ENCODE measurements at places on chromosomes 5 and 9.

DNA sequence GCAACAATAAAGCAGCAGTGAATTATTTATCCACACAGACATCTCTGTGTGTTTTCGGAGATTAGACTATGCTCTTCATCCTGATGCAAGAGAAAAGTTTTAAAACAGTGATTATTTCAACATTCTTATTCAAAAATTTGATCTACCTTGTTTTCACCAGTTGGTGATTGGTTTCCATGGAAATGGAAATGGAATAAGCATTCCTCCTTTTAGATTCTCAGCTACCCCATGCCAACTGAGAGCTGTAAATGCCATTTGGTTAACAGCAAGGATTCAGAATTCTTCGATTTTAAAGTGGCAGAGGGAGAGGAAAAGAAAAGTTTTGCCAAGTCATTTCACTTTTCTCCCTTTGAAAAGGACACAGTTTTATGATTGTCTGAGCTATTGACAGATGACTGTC lies 154.7 kb downstream of the PCSK5 start:
- no peak for DNase-seq

- DNase-seq: peak; percentile 34
Observed at GRCh38 chr9:125747765-125748445, 732 bp downstream of the PBX3 start.

- no peak for DNase-seq
Observed at GRCh38 chr5:124061663-124062062, 549.7 kb downstream of the CSNK1G3 start.

DNA sequence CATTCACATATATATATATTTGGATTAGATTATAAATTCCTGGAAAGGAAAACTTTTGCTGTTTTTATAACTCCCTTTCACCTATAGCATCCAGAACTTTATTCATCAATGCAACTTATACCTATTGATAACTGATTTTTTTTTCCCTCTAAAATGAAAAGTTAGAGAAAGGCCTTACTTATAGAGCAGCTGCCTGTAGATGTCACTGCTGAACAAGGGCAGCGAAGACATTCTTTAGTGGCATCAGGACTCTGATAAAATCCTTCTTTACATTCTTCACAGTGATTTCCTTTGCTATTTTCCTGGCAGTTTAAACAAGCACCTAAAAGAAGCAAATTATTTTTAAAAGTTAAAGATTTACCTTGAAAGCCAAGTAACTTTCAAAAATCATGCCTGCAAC lies 32.3 kb upstream of the CDK5RAP2 start:
- DNase-seq: no peak

GRCh38 chr5:137128012-137128411 lies 371.1 kb downstream of the SPOCK1 start:
- no peak for DNase-seq

DNA sequence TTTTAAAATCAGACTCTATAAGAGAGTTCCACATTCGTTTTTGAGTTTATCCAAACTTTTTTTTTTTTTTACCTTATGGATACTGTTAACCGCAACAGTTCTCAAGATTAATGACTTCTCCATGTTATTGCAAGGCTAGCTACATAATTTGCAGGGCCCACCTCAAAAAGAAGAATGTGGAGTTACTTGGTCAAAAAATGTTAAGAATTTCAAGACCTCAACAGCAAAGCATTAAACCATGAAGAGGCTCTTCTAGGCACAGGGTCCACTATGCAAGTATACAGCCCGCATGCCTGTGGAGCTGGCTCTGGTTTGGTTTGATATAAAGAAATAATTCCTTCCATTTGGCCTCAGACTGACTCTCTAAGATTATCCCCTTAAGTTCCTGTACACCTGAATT lies 133.3 kb upstream of the TLX3 start:
- DNase-seq: no peak

DNA sequence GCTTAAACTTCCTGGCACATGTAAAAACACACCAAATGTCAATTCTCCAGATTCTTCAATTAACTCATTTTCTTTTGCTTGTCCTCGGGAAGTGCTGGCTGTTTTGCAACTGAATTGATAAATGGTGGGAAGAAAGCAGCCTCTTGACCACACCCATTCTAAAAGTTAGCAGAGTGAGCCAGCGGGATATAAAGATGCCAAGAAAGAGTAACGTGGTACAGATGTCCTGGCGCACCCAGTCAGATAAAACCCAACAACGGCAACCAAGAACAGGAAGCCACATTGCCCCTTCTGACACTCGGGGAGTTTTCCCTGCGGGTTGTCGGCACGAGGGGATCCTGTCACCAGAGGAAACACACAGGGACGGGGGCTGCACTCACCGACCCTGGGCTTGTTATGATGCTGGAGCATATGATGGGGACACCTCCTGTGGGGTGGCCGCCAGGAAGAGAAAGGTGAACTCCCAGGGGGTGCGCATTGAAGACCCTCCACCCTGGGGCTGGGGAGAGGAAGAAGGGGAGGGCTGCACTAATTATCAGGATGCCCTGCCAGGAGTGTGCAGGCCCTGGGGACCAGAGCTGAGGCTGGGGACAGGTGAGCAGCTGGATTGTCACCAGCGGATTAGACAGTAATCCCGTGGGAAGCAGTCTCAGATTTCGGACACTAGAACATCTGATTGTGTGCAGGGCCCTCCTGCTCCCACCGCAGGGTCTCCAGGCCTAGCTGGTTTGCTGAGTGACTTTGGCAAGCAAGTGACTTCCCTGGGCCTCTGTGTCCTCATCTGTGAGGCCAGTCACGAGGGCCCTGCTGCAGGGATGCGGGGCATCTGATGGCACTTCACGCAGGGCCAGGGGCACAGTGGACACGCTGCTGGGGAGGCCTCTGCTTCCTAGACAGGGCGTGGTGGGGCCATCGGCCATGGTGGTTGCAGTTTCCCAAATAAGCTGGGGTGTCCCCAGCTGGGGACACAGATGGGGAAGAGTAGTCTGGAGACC lies 59.2 kb downstream of the CRB2 start:
- DNase-seq: no peak

- no peak for DNase-seq
Observed at GRCh38 chr5:135894789-135895188, 852 bp downstream of the IL9 start.

Data from HEK293T (cell line).